ENCODE measurements at places on chromosomes 6 and 20. TPM values are rescaled to one million over a fixed set of nuclear protein-coding genes. Genes with fewer than 3 reads are reported as not detected.

The KIFC1 gene
- 0.95 TPM for total RNA-seq

The TEAD3 gene
- total RNA-seq: 4.2 TPM

The PPIL6 gene
- total RNA-seq: 1.7 TPM

The MYCT1 gene
- total RNA-seq: 1.3 TPM

The SEMG1 gene
- not detected for total RNA-seq

The TOX2 gene
- total RNA-seq: 0.24 TPM

The PGC gene
- 3.0 TPM for total RNA-seq

The CFB gene
- 28.7 TPM for total RNA-seq

The LY6G6D gene
- not detected for total RNA-seq

The SAMHD1 gene
- total RNA-seq: 44.3 TPM

The SPATS1 gene
- not detected for total RNA-seq

The SLC17A2 gene
- 0.20 TPM for total RNA-seq

The TBXT gene
- total RNA-seq: not detected

The BANF2 gene
- total RNA-seq: 1.4 TPM

The NFKBIE gene
- total RNA-seq: 6.2 TPM

The TMEM217 gene
- total RNA-seq: 1.7 TPM

The WDR46 gene
- total RNA-seq: 25.1 TPM

The CDH22 gene
- total RNA-seq: 3.4 TPM

The MYH7B gene
- total RNA-seq: 0.09 TPM

The GABRR1 gene
- total RNA-seq: not detected

The GLYATL3 gene
- total RNA-seq: not detected

The MTCH1 gene
- total RNA-seq: 86.0 TPM

The MOXD1 gene
- total RNA-seq: 0.72 TPM

The MCHR2 gene
- not detected for total RNA-seq

The LAMP5 gene
- 3.9 TPM for total RNA-seq

Measured in pancreas (tissue), 10 donors.